ENCODE measurements at places on chromosomes 16 and 17.

DNA sequence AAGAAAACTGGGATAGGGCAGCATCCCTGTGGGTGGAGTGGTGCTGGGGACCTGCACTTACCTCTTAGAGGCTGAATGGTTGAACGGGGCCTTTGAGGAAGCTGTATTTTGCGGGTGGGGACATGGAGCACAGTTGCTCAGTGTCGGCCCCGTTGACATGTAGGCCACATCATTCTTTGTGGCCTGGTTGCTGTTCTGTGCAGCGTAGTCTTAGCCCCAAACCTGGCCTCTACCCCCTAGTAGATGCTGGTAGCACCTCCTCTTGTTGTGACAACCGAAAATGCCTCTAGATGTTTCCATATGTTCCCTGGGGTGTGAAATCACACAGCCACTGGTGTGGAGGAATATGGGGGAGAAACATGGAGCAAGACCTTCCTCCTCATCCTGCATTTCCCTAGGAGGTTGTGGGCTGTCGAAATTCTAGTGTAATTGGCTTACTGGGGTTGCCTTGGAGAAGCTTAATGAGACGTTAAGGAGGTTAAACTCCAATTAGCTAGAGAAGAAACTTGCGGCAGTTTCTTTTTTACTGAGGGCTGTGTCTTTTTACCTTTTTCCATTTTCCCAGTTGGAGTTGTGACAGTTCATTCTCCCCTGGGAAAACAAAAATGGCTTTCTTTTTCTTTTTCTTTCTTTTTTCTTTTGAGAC is 9.4 kb downstream of the ABCC1 start:
- DNase-seq, result no peak

- no peak for DNase-seq
Measured at GRCh38 chr17:10109146-10109545, 89.3 kb downstream of the GAS7 start.

GRCh38 chr17:43456661-43457361 is 27.0 kb upstream of the DHX8 start:
- DNase-seq, result no peak

DNA sequence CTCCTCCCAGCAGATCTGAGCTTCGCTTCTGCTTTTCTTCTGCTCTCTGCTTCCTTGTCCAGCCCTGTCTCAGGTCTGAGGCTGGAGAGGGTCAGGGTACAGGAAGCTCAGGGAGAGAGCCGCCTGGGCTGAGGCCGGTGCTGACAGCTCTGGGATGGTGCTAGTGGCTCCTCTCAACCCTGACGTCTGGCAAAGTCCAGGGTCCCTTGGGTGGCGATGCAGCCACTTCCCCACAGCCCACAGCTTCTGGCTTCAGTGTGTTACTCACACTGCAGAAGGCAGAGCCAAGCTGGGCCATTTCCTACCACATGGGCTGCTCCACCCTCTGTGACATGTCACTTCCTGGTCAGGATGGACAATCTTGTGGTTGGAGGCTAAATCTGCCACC is at the start of gene CD300C:
Gene CD300C (minus strand): TSS at position 273 of the 388 bp plus-strand sequence. CDS start 333 bp downstream, outside the sequence.
- no peak for DNase-seq

- no peak for DNase-seq
Measured at GRCh38 chr16:56617212-56618085, 8.1 kb upstream of the MT1E start.

DNA sequence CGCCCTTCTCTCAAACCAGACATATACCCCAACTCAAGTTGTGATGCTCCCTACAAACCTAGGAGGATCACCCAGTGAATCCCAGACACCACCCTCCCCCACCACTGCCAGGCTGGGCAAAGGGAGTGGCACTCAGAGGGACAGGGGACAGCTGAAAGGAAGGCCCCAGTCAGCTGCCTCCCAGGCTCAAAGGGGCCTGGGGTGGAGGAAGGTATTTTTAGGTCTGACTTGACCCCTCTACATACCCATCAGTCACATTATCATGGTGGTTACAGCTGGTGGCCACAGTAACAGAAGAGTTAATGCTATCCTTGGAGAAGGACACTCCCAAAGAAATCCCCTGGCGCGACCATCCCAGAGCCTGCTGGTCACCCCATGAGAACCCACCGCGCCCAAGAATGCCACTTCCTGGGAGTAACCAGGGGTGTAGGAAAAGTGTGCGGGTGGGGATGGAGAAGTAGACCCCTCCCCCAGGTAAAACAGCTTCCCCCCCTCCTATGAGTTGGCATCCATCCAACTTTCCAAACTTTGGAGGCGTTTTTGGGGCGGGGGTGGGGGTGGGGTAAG is 1.1 kb downstream of the CACNB1 start:
- no peak for DNase-seq

- DNase-seq, result no peak
Measured at GRCh38 chr16:67400901-67401300, 7.6 kb upstream of the TPPP3 start.

GRCh38 chr16:49493836-49494235 is 120.2 kb downstream of the C16orf78 start:
- DNase-seq, result no peak

GRCh38 chr16:63922560-63922959 is 1199.3 kb downstream of the CDH11 start:
- DNase-seq, result no peak

- no peak for DNase-seq
Measured at GRCh38 chr16:80910434-80910833, 96.3 kb downstream of the CMC2 start.

- no peak for DNase-seq
Measured at GRCh38 chr16:54878301-54878700, 52.4 kb upstream of the IRX5 start.
